ENCODE measurements at places on chromosomes 11 and 22.

- no peak for DNase-seq
Measured at GRCh38 chr11:68266121-68266891, 5.5 kb downstream of the C11orf24 start.

GRCh38 chr11:115699733-115700132 lies 195.5 kb upstream of the CADM1 start:
- DNase-seq: peak; percentile 82

- DNase-seq: peak; percentile 71
Measured at GRCh38 chr11:3947061-3947460, 91.6 kb downstream of the STIM1 start.

DNA sequence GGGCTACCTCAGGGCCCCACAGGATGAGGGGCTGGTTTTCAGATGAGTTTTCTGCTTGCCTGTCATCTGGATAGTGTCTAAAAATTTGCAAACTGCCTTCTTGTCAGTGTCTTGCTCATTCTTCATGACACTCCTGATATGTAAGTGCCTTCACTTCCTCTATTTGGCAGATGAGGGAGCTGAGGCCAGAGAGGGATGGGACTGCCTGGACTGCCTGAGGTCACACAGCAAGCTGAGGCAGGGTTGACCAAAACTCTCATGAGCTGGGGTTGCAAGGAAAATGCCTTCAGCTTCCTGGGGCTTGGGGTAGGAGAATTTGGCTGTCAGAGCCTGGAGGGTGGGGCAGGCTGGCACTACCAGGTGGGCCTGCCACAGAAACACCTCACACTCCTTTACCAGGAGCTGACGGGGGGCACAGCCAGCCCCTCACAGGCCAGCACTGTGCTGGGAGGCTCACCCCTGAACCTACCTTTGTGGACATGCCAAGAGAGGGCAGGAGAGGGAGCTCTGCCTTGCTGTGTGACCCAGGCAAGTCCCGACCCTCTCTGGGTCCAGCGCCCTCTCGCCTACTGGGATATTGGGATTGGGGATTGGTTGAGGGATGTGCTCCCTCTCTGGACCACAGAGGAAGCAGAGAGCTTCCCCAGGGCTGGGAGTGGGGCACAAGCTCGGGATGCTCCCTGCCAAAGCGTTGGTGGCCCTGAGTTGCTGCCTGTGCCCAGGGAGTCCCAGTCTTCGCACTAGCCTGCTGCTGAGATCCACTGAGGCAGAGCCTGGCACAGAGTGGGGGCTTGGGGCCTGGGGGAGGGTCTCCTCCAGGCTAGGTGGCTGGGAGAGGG lies 1.9 kb upstream of the P2RY6 start:
- DNase-seq: peak; percentile 53

DNA sequence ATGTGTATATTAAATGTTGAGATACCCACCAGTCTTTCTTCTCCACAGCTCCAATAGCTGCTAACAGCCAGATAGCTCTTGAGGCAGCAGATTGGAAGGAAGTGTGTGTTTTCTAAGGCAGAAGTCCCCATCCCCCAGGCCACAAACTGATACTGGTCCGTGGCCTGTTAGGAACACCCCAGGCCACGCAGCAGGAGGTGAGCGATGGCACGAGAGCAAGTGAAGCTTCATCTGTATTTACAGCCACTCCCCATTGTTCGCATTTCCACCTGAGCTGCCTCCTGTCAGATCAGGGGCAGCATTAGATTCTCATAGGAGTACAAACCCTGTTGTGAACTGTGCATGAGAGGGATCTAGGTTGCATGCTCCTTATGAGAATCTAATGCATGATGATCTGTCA lies 12.7 kb downstream of the CCDC73 start:
- DNase-seq: no peak

DNA sequence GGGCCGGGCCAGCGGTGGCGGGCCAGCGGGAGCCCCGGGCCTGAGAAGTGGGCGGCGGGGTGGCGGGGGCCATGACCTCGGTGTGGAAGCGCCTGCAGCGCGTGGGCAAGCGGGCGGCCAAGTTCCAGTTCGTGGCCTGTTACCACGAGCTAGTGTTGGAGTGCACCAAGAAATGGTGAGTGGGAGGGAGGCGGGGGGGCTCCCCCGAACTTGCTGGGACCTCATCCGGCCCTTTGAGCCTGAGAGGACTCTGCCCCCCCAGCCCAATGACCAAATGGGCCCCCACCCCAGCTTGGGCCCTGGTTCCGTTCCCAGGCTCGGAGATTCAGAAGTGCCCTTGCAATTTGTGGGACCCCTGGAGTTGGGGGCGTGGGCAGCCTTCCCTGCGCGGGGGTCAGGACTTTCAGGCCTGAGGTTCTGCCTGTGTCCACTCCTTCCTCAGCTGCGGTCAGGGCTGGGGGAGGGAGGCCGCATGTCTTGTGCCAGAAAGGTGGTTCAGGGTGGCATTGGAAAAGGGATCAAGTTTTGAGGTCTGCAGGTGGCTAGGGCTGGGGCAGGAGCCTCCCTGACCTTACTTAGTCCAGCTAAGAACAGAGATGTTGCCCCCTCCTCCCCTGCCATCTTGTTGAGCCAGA lies 496 bp downstream of the EHBP1L1 start:
- peak; percentile 84 for DNase-seq

- peak; percentile 48 for DNase-seq
Measured at GRCh38 chr22:19203834-19204233, 25.3 kb upstream of the SLC25A1 start.

DNA sequence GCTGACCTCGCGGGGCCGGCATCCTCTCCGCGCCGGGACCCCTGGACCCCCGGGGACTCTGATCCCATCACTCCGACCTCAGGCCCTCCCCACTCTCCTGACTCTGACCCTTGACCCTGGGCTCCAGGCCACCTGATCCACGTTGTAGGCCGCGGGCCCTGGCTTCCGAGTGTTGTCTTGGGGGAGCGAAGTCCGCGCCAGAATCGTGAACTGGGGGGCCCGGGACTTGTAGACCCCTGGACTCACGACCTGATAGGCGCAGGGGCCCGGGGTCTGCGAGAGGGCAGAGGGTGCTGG lies 716 bp upstream of the TYMP start:
- peak; percentile 84 for DNase-seq
